ENCODE measurements at places on chromosomes 7 and 10.

GRCh38 chr10:85317827-85318226 is 989.4 kb downstream of the CCSER2 start:
- DNase-seq = no peak

- no peak for DNase-seq
These were observed 242.9 kb downstream of the PTEN start for GRCh38 chr10:88106366-88106765.

DNA sequence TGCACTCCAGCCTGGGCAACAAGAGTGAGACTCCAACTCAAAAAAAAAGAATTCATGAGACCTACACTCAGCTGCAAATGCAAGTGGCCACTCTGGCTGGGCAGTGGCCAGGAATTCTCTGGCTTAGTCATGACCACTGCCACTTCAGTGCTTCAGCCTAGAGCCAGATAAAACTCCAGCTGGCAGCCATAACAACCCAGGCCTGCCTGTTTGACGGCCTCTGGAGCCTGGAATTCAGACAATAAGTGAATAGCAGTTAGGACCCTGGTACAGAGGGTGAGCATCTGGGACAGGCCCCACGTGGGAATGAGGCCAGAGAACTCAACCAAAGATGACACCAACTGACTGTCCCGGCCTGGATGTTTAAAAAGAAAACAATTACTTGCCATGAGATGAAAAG is 18.9 kb downstream of the RCC1L start:
- no peak for DNase-seq

- no peak for DNase-seq
These were observed 10.6 kb downstream of the SLC25A16 start for GRCh38 chr10:68516766-68517165.
